IMR-90 (cell line): ENCODE measurements at places on chromosomes 3 and 15. TPM values are rescaled to one million over a fixed set of nuclear protein-coding genes. Genes with fewer than 3 reads are reported as not detected.

DNA sequence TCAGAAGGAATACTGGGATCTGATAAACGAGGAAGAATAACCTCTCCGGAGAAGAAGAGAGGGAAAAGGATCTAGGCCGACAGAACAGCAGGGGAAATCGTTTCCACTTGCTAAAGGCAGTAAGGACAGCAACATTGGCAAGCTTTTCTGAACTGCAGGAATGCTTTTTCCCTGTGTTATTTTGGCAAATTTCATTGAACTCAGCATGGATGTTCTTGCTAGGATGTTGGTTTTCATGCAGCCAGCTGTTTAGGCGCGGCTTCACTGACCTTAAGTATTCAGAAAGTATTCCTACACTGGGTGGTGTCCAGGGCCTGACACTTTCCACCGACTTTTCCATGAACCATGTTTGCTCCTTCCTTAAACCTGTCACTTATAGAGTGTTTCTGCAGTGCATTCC, 489.7 kb downstream of the CNTN3 start:
- no peak for DNase-seq
- H3K27ac ChIP-seq = no peak overlapping the region
- no peak overlapping the region for H3K4me3 ChIP-seq
- H3K4me1 ChIP-seq = no peaks in the 10 kb centered on the region
- no peaks in the 10 kb centered on the region for H3K27me3 ChIP-seq

DNA sequence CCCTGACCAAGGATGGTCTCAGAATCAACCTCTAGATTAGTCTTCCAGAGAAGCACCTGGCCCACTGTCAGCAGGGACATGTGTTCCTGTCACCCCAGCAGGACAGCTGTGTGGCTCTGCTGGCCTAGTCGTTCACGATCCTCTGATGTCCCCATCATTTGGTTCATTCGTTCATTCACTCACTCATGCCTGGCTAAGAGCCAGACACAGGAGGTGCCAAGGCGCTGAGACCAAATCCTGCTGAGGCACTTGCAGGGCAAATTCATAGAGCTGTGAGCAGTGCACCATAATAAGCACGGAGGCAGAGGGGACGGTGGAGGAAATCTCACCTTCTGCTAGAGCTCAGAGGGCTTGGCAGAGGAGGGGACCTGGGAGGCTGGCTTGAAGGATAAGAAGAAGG, 49.9 kb upstream of the FGD5 start:
- peaks cover 9% of the 10 kb centered on the region; the same call in 1 of the 2 replicates for H3K27me3 ChIP-seq
- no peaks in the 10 kb centered on the region for H3K4me1 ChIP-seq
- H3K27ac ChIP-seq = no peak overlapping the region
- no peak for DNase-seq

GRCh38 chr15:78050441-78050809, 27.1 kb downstream of the TBC1D2B start:
- peaks cover 33% of the 10 kb centered on the region for H3K4me1 ChIP-seq
- no peak overlapping the region for H3K27ac ChIP-seq
- no peaks in the 10 kb centered on the region for H3K27me3 ChIP-seq
- H3K36me3 ChIP-seq = peaks cover 13% of the 10 kb centered on the region
- H3K4me3 ChIP-seq = no peak overlapping the region

DNA sequence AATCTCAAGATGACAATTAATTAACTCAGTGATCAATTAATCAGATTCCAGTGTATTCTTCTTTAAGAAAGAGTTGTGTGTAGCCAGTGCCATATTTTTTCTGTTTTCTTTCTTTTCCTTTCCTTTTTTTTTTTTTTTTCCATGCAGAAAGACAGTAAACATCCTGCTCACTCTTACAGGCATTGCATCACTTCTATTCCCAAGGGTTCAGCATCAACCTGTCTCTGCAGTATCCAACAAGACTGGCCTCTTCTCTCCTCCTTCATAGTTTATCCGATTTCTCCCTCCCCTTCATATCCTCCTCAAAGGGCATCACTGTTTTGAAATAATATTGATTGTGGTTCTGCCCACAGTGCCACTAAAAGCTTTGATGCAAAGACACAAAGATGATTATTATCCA, 17.0 kb upstream of the SLC9A9 start:
- no peak overlapping the region for H3K27ac ChIP-seq
- no peaks in the 10 kb centered on the region for H3K36me3 ChIP-seq
- H3K27me3 ChIP-seq = no peaks in the 10 kb centered on the region
- DNase-seq = peak; percentile 3
- H3K4me3 ChIP-seq = no peak overlapping the region

DNA sequence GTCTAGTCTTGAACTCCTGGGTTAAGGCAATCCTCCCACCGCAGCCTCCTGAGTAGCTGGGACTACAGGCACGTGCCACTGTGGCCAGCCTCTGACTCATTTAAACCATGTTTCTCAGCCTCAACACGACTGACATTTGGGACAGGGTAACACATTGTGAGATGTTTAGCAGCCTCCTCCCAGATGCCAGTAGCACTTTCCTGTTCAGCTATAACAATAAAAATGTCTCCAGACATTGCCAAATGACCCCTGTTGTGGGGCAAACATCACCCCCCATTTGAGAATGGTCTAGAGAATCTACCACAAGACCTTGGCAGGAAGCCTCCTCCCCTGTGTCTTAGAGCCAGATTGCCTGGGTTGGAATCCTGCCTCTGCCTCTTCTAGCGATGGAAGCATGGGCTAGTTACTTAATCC, 8.4 kb downstream of the TMEM40 start:
- peak overlapping the region; percentile 57; the same call in 1 of the 2 replicates for H3K27ac ChIP-seq
- H3K27me3 ChIP-seq = peaks cover 3% of the 10 kb centered on the region; the same call in 1 of the 2 replicates
- peak; percentile 64 for DNase-seq
- H3K4me1 ChIP-seq = peaks cover 9% of the 10 kb centered on the region
- H3K4me3 ChIP-seq = no peak overlapping the region
- no peaks in the 10 kb centered on the region for H3K36me3 ChIP-seq

DNA sequence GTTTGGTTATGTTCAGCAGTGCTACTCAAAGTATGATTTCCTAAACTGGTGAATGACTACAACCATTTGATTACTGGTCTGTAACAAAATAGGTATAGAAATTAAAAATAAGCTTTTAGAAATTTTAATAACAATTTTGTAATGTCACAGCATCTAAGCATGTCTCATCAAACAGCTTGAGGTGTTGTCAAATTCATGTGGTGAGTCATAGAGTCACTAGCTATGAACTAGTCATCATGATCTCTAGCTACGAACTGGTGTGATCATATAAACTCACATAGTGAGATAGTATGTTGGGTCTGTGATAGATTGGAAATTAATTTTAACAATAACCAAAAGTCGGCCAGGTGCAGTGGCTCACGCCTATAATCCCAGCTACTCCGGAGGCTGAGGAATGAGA, 213.9 kb upstream of the RBMS3 start:
- H3K4me1 ChIP-seq = 0 out of 2 replicates have a peak, but pooled peaks cover 4% of the 10 kb centered on the region
- H3K27me3 ChIP-seq = no peaks in the 10 kb centered on the region
- no peak overlapping the region for H3K27ac ChIP-seq
- DNase-seq = peak; percentile 57

Gene CCDC39
- not detected in 2 replicates for total RNA-seq

GRCh38 chr3:34919025-34919424, 720.3 kb upstream of the ARPP21 start:
- H3K27ac ChIP-seq = no peak overlapping the region
- no peaks in the 10 kb centered on the region for H3K36me3 ChIP-seq
- H3K4me1 ChIP-seq = no peaks in the 10 kb centered on the region
- H3K4me3 ChIP-seq = no peak overlapping the region

- H3K4me3 ChIP-seq = no peak overlapping the region
- peak overlapping the region; percentile 7; the same call in 1 of the 2 replicates for H3K27ac ChIP-seq
- H3K36me3 ChIP-seq = no peaks in the 10 kb centered on the region
- peaks cover 10% of the 10 kb centered on the region; the same call in 1 of the 2 replicates for H3K4me1 ChIP-seq
These were observed 32.5 kb upstream of the TM4SF4 start for GRCh38 chr3:149442043-149442442.

DNA sequence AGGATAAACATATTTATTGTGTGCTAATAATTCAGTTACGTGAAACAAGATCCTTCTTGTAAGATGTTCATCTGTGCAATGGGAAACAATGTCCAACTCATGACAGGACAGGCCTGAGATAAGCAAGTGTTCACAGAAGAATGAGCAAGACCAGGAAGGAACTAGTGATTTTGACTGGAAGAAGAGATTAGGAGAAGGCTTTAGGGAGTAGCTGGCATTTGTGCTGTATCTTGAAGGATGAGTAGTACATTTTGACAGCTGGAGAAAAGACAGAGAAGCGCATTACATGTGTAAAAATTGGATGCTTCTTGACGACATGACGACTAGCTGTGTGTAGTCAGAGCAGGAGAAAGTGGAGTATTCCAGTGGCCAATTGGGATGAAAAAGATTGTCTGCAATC, 48.4 kb downstream of the GBE1 start:
- H3K4me3 ChIP-seq = no peak overlapping the region
- H3K27ac ChIP-seq = no peak overlapping the region
- no peaks in the 10 kb centered on the region for H3K27me3 ChIP-seq
- no peak for DNase-seq

Gene LIPH
- total RNA-seq = 0.28 and 0.36 TPM in 2 replicates

GRCh38 chr15:38148471-38148870, 104.2 kb upstream of the SPRED1 start:
- 0 out of 2 replicates have a peak, but pooled peaks cover 1% of the 10 kb centered on the region for H3K27me3 ChIP-seq
- H3K27ac ChIP-seq = no peak overlapping the region
- no peak for DNase-seq
- H3K36me3 ChIP-seq = no peaks in the 10 kb centered on the region
- H3K4me3 ChIP-seq = no peak overlapping the region
- H3K4me1 ChIP-seq = no peaks in the 10 kb centered on the region

Gene ZNF35
- total RNA-seq = 19.2 and 19.5 TPM in 2 replicates

GRCh38 chr15:100330221-100330620, 11.6 kb downstream of the ADAMTS17 start:
- H3K4me3 ChIP-seq = no peak overlapping the region
- no peaks in the 10 kb centered on the region for H3K27me3 ChIP-seq
- H3K27ac ChIP-seq = no peak overlapping the region
- H3K36me3 ChIP-seq = no peaks in the 10 kb centered on the region
- no peak for DNase-seq

- DNase-seq = no peak
- no peak overlapping the region for H3K27ac ChIP-seq
- no peaks in the 10 kb centered on the region for H3K27me3 ChIP-seq
- no peaks in the 10 kb centered on the region for H3K36me3 ChIP-seq
- no peaks in the 10 kb centered on the region for H3K4me1 ChIP-seq
- H3K4me3 ChIP-seq = no peak overlapping the region
These were observed 401.5 kb upstream of the FRG2C start for GRCh38 chr3:75262661-75263060.

Gene ESYT3
- total RNA-seq = under 0.01 TPM in 2 replicates

DNA sequence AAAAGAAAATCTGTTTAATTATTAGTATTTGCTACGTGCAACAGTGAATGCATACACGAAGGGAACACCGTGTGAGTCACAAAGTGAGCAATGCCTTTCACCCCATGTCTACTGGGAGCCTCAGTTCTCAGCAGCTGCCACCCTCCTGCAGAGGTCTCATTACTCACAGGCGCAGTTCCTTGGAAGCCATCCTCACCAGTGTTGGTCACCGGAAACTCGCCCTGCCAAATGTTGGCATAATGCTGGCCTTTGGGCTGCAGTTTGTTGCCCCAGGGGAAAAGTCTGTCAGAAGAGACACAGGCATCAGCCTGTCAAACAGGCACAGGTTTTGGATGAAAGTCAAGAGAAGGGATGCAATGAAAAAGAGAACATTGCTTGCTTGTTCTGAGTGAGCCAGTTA, 50.1 kb downstream of the SUMF1 start:
- DNase-seq = peak; percentile 92
- no peak overlapping the region for H3K27ac ChIP-seq
- no peak overlapping the region for H3K4me3 ChIP-seq
- H3K4me1 ChIP-seq = peaks cover 5% of the 10 kb centered on the region; the same call in 1 of the 2 replicates
- H3K36me3 ChIP-seq = no peaks in the 10 kb centered on the region
- H3K27me3 ChIP-seq = no peaks in the 10 kb centered on the region

Gene GABRA5
- 7.3 and 8.3 TPM in 2 replicates for total RNA-seq

- H3K4me3 ChIP-seq = no peak overlapping the region
- H3K27me3 ChIP-seq = peaks cover 3% of the 10 kb centered on the region
- DNase-seq = no peak
- no peaks in the 10 kb centered on the region for H3K4me1 ChIP-seq
- H3K27ac ChIP-seq = no peak overlapping the region
These were observed 91.4 kb downstream of the ZNF621 start for GRCh38 chr3:40615918-40616819.
